ENCODE measurements at places on chromosomes 1 and 21.

- DNase-seq: no peak
These were observed 42.1 kb downstream of the RRAGC start for GRCh38 chr1:38817267-38818174.

- DNase-seq: no peak
These were observed 458 bp upstream of the KRTAP10-4 start for GRCh38 chr21:44572959-44573583.

DNA sequence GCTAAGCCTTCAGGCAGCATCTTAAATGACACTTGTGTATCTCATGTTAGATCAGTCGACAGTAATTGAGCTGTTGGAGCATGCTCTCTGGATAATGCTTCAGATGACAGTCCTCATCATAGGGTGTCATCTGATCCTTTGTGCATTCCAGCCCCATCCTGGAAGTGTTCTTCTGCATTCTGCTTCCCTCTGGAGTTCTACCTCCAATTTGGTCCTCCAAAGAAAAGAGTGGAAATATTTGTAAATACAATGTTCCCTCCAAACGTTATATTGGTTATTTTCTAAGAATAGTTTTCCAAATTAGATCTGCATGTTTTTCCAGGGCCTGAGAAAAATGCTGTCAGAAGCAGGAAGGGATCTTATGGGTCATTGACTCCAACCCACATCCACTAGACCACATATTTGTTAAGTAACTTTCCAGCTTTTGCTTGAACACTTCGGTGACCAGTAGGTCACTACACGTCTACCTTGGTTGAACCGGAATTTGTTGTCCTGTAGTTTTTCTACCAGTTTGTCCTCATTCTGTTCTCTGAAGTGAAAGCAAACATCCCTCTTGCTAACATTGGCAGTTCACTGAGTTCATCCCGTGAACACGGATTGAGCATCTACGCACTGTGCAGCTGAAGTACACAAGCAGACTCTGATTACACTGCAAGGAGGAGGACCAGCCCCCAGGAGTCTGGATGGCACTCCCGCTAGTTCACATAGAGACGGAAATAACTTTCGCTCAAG, 136.0 kb downstream of the TLR5 start:
- no peak for DNase-seq

DNA sequence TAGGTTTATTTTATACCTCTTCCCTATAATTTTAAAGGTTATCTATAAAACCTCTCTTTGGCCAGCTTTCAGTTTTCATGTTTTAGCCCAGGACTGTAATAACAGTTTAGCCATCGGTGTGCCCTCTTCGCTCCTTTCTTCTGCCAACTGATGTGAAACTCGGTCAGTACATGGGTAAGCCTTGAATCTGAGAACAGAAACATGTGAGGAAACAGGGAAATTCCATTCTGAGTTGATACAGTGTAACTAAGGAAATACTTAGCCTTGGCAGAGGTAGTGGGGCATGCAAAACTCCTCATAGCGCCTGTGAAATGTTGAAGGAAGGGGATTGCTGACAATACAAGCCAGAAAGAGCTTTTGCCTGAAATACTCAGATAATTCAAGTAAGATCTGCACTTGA, 465.2 kb downstream of the NCAM2 start:
- no peak for DNase-seq

- DNase-seq: no peak
These were observed 72.9 kb downstream of the KCNN3 start for GRCh38 chr1:154797175-154797574.

GRCh38 chr21:45383615-45384201, 21.3 kb upstream of the COL18A1 start:
- no peak for DNase-seq

GRCh38 chr1:226578946-226579578, 30.5 kb downstream of the STUM start:
- no peak for DNase-seq

- DNase-seq: no peak
These were observed 75.2 kb upstream of the RGS7 start for GRCh38 chr1:241432241-241432640.

DNA sequence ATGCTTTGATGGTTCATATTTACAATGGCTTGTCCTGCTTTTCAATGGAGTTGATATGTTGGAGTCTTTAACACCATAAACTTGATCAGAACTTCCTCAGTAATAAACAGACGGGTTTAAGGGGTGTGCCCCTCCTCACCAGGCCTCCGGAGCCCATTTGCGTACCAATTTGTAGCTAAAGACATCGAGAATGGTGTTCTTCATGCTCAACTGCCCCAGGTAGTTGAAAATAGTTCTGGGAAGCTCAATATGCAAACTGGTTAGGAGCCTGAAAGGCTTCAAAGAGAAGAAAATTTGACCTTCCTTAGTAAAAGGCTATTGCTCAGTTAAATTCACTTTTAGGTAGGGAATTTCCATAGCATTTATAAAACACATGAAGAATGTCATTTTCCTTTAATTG, 68.1 kb upstream of the RRP15 start:
- no peak for DNase-seq

GRCh38 chr1:49424782-49425181, 599.0 kb downstream of the AGBL4 start:
- no peak for DNase-seq

GRCh38 chr1:14820295-14821085, 222.0 kb downstream of the KAZN start:
- no peak for DNase-seq

GRCh38 chr1:27795601-27796000, 22.6 kb downstream of the STX12 start:
- DNase-seq: no peak

GRCh38 chr1:36729716-36730510, 247.2 kb upstream of the CSF3R start:
- DNase-seq: no peak

- DNase-seq: no peak
These were observed 137.1 kb downstream of the PLA2G4A start for GRCh38 chr1:186965847-186966246.

GRCh38 chr1:220550811-220551399, 23.0 kb downstream of the MARK1 start:
- no peak for DNase-seq

DNA sequence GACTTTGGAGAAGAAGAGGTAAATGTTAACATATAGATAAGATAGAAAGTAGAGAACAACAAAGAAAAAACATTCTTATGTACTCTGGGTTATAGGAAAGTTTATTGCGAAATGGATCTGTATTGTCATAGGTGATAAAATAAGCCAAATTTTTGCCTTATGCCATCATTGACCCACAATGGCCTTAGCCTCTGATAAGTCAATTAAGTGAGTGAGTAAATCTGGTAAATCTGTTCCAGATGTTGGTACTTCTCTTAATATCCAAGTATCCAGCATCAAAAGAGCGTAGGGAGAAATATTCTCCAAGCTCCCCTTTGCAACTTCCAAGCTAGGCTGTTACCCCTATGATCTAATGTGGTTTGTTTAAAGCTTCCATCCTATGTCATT, 38.3 kb upstream of the CLCA4 start:
- DNase-seq: no peak

GRCh38 chr1:31995263-31995662, 18.4 kb upstream of the KHDRBS1 start:
- no peak for DNase-seq

GRCh38 chr1:192527111-192527795, 48.3 kb upstream of the RGS1 start:
- DNase-seq: no peak

GRCh38 chr1:222387007-222387814, 160.7 kb downstream of the HHIPL2 start:
- DNase-seq: no peak

GRCh38 chr1:106957795-106958194, 98.7 kb upstream of the PRMT6 start:
- no peak for DNase-seq

GRCh38 chr1:28139025-28139712, 37.3 kb downstream of the PTAFR start:
- DNase-seq: no peak

- DNase-seq: no peak
These were observed 124.2 kb downstream of the GALNT2 start for GRCh38 chr1:230191079-230191804.
